Endothelial cell of umbilical vein (primary cell): ENCODE measurements at places on chromosomes 1 and 21. TPM values are rescaled to one million over a fixed set of nuclear protein-coding genes. Genes with fewer than 3 reads are reported as not detected.
A peak's percentile ranks its signal among the peaks of the same experiment; 100 is the strongest.

DNA sequence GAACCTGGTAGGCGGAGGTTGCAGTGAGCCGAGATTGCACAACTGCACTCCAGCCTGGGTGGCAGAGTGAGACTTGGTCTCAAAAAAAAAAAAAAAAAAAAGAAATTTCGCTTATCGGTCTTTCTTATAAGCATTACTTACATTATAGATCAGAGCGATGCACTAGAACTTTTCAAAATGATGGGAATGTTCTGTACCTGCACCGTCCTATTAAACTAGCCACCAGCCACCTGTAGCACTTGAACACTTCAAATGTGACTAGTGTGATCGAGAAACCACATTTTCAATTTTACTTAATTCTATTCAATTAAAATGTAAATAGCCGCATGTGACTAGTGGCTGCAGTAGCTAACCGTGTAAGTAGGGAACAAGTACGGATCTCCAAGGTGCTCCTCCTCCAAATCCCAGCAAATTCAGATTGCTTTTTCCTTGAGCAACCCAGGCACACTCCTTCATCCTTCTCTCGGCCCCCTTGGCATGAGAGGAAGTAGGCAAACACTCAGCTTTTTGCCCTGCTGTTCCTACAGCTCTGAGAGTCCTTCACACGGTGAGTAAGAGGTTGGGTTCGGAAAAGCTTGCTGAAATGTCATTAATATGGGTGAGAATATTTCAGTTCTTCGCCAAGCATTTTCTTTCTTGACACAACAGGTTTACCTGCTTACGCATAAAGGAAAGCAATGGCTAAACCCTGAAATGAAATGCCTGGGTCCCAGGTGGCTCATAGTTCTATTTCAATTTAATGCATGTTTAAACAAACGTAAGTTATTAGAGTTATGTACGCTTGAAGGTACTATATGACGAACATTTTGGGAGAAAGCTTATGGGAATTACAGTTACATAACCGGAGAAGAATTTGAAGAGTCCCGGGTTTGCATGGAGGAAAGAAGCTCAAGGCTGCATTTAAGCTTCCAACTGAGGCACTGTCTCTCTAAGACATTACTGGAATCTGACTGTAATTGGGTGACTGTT is 69.5 kb upstream of the HUNK start:
- no peak for DNase-seq

- DNase-seq: peak; percentile 52
Measured at GRCh38 chr1:240946926-240947325, 335.0 kb upstream of the GREM2 start.

DNA sequence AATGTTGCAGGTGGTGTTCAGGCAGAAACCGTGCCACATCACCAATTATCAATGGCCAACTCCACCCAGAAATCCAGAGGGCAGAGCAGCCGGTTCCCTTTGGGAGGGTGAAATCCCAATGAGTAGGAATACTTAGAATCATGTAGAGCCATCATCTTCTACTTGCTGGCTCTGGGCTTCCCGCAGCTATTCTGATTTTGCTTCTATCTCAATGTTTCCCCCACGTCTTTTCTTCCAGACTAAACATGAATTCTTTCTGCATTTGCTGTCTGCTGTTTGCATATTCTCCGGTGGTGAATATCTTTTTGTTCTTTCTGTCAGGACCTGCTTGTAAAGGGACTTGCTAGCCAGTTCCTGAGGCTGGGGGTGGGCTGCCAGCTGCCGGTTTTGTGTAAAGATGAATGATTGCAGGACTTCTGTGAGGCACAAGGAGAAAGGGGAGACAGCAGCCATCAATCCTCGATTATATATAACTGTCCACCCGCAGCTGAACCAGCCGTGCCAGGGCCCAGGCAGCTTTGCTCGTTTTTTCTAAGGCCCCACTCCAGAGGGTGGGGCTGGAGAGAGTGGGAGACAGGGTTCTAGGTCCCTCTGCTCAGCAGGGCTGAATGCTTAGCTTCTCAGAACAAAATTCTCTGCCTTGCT is 33.2 kb downstream of the PRAMEF20 start:
- DNase-seq: no peak

- peak; percentile 76 for DNase-seq
Measured at GRCh38 chr1:172144445-172145061, 275.9 kb upstream of the C1orf105 start.

GRCh38 chr1:3912809-3913685 is 13.0 kb upstream of the C1orf174 start:
- DNase-seq: no peak

The SPOCD1 gene
- total RNA-seq: 0.27 and 24.9 TPM in 2 replicates

DNA sequence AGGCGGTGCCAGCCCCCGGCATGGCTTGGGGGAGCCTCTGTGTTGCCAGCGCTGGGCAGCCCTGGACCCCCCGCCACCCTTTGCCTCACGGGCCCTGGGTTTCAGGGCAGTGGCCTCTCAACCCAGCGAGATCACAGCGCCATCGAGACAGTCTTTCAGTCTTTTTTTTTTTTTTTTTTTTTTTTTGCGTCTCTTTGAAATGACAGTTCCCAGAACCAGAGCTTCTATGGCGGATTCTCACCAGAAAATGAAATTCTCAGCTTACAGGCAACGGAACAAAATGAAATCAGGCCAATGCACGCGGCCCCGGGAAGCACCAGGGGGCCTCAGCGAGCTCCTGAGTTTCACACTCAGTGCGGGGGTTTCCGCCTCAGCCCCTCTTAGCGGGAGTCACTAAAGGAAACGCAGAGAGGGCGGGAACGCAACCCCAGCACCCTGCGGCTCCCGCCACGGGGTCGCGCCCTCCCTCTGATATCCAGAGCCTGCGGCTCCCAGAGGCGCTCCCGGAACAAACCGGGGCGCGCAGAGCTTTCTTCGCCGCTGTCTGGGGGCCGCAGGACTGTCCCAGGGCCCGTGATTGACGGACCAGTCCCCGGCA is 8.0 kb upstream of the COL6A1 start:
- DNase-seq: peak; percentile 77

The LCE1A gene
- not detected in 2 replicates for total RNA-seq

DNA sequence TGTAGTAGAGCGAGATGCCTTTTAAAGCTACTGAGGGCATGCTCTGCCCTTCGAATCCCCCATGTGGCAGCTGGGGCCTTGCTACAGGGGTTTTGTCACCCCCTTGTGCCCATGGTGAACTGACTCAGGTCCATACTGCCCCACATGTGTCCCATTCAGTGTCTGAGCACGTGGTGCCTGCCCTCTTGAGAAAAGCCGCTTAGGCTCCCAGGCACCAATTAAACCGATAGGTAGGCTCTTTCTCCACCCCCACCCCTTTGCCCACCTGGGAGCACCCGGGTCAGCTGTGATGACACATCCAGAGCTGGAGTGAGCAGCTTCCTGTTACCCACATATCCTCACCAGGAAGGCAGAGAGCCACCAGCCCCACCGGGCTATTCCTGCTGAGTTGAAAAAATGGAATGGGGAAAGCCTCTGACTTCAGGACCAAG is 30.5 kb downstream of the TMCC2 start:
- DNase-seq: no peak

- DNase-seq: no peak
Measured at GRCh38 chr1:61255358-61255703, 173.0 kb downstream of the NFIA start.

GRCh38 chr1:12708396-12709090 is 7.4 kb upstream of the AADACL3 start:
- no peak for DNase-seq

The CDC42 gene
- 379 and 381 TPM in 2 replicates for total RNA-seq

- no peak for DNase-seq
Measured at GRCh38 chr1:2945821-2946231, 75.4 kb upstream of the ACTRT2 start.

GRCh38 chr1:53608676-53609075 is 130.3 kb downstream of the GLIS1 start:
- no peak for DNase-seq

DNA sequence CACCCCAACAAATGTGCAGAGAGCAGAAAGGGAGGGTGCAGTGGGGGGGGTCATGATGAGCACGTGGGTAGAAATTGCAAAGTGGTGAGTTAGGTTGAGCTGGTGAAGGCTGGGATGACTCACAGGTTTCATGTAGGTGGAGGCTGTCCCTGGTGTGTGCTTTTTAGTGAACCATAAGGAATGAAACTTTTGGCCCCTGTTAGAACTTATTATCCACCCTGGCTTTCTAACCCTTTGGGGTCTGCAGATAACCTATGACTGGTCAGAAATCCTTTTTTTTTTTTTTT is 46.9 kb downstream of the DOP1B start:
- DNase-seq: peak; percentile 17

DNA sequence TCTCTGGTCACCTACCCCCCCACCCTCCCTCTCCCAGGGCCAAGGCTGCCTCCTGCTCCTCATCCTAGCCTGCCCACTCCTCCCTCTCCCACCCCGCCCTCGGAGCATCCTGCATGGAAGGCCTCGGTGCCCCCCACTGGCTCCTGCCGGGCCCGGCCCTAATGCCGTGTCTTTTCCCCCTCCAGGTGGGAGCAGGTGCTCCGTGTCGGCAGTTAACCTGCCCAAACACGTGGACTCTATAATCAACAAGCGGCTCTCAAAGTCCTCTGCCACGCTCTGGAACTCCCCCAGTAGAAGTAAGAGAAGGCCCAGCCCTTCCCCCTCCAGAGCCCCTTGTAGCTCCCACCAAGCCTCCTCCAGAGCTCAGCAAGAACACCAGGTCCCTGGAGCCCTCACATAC is 18.8 kb downstream of the MAP7D1 start:
- no peak for DNase-seq

DNA sequence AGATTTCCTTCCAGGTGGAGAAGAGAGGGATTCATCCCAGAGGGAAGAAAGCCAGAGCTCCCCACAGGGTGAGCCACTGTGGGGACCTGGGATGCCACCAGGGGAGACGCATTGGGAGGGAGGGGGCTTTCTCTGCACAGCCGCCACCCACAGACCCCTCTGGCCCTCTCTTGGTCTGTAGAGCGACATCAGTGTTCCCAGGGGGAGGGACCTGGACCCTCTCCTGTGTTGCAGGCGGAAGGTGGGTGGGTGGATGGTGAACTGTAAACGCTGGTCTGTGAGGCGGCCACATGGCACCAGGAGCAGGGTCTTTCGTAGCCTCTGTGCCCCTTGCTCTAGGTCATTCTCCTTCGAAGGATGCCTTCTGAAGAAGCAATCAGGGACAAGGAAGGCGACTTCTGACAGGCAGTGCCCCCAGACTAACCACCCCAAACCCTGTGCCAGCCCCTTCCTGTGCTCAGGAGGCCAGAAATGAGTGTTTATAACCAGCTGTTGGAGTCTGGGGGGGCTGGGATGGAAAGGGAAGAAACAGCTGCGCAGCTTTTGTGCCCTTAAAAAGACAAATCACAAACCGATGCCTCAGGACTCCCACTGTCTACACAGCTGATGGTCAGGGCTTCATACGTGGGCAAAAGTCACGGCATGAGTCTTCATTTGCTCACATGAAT is 121.4 kb upstream of the ZBTB40 start:
- DNase-seq: no peak

- peak; percentile 80 for DNase-seq
Measured at GRCh38 chr21:36927719-36928117, 38.8 kb downstream of the HLCS start.

The PEAR1 gene
- 88.7 and 90.7 TPM in 2 replicates for total RNA-seq

The CAMK2N1 gene
- 11.9 and 18.3 TPM in 2 replicates for total RNA-seq

The DFFA gene
- total RNA-seq: 44.5 and 45.9 TPM in 2 replicates

GRCh38 chr1:195591917-195592672 is 1016.1 kb downstream of the KCNT2 start:
- no peak for DNase-seq

DNA sequence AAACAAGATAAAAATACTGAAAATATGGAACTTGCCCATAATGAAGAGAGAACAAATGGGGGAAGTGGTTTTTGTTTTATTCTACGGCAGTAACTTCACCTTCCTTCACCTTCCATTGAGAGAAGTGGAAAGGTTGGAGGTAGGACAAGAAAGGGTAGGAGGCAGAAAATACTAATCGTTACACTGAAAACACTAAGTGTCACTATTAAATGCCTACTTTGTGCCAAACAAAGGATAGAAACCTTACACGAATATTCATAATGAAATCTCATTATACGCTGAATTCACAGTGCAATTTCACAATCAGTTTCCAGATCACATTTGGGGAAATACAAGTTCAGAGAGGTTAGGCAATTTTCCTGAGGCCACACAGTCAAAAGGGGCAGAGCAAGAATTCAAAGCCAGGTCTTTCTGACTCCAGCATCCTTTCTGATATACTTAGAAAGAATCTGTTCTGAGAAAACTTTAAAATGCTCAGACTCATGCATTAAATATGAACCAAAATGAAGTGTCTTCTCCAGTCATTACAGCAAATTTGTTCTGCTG is 3.0 kb downstream of the TIAM1 start:
- no peak for DNase-seq

DNA sequence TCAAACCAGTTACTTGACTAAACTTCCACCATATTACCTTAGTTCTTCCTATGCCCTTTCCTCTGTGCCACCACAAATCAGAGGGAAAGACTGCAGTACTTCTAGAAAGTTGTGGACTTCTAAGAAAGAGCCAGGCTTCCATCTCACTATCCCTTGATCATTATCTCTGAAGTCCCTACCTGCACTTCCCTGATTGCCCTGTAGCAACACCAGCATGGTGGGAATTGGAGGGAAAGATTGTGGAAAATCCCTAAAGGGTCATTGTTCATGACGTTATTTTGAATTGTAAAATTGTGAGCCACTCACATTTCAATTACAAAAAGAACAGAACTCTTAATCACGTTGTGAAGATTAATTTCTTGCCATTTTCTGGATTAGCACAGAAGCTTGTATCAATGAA is 23.4 kb upstream of the KIAA1614 start:
- no peak for DNase-seq

The TSPEAR gene
- not detected in 2 replicates for total RNA-seq

GRCh38 chr1:173410133-173410793 is 66.9 kb upstream of the PRDX6 start:
- DNase-seq: no peak

GRCh38 chr1:67623906-67624305 is 61.1 kb upstream of the GADD45A start:
- DNase-seq: no peak

DNA sequence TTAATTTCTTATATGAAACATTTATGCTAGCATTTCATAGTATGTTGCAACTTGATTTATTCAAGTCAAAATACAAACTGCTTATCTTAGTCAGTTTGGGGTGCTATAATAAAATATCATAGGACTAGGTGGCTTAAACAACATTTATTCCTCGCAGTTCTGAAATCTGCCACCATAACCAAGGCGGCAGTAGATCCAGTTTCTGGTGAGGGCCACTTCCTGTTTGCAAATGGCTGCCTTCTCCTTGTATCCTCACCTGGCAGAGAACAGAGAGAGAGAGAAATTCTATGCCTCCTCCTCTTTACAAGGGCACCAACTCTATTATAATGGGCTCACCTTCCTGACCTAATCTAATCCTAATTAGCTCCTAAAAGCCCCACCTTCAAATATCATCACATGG is 76.1 kb upstream of the RGS2 start:
- DNase-seq: no peak

The CNR2 gene
- not detected in 2 replicates for total RNA-seq

DNA sequence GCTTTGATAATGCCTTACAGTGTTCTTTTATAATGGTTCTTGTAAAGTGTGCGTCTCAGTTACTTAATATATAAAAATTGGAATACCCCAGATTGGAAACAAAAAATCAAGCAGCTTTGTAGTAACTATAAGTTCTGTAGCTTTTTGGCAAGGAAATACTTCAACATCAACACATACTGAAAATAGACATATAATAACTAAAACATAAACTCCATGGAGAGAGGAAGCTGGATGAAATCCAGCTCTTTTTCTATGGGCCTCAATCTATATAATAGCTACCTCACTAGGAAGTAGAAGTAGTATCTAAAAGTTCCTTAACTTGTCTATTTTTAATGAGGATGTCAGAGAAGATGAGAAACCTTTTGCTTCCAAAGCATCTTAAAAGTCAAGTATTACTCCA is 313.3 kb upstream of the NFIA start:
- DNase-seq: no peak
